ENCODE measurements at places on chromosomes 6 and 20. TPM values are rescaled to one million over a fixed set of nuclear protein-coding genes. Genes with fewer than 3 reads are reported as not detected.

The OR12D3 gene
- total RNA-seq: not detected

The SYNGAP1 gene
- 3.6 TPM for total RNA-seq

The HLA-DRB1 gene
- 24.0 TPM for total RNA-seq

The GPR63 gene
- 0.37 TPM for total RNA-seq

The SMIM26 gene
- 165 TPM for total RNA-seq

The PSORS1C2 gene
- total RNA-seq: not detected

The SPATA25 gene
- 1.1 TPM for total RNA-seq

The SPTLC3 gene
- total RNA-seq: 4.2 TPM

The PSMB9 gene
- total RNA-seq: 17.6 TPM

The SYCP2L gene
- total RNA-seq: 1.1 TPM

The FGD2 gene
- total RNA-seq: 8.0 TPM

- no peak for DNase-seq
Measured at GRCh38 chr6:136465766-136466303, 84.4 kb downstream of the MAP7 start.

DNA sequence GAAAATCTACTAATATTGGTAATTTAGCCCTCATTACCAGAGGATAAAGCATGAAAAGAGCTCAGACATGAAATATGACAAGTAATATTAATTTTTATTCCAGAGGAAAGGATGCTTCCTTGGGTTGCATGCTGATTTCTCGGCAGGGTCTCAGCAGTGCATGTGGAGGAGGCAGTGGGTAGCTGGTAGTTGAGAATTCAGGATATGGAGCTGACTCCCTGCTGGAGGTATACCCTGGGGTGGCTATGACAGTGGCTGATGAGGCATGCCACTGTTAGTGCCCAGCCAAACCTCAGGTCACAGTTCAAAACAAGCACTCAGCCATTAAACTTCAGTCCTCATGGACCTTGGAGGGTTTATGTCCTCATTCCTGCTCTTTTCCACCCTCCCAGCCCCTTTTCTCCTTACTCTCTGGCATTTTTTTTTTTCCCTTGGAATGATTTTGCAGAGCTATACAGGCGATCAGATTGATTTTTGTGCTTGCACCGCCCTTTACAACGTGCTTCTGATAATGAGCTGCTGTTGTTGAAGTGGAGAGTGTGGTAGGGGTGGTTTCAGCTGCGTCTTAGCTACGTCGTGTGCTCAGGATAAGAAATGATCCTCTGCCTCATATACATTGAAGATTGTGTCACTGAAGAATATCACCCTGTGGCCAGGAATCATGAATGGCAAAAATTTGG lies 761.9 kb upstream of the MMS22L start:
- no peak for DNase-seq

- no peak for DNase-seq
Measured at GRCh38 chr20:11103866-11104265, 430.1 kb upstream of the JAG1 start.

- DNase-seq: no peak
Measured at GRCh38 chr6:12164508-12164770, 125.7 kb upstream of the EDN1 start.

- no peak for DNase-seq
Measured at GRCh38 chr20:54438166-54438565, 37.2 kb upstream of the DOK5 start.

- no peak for DNase-seq
Measured at GRCh38 chr6:111417946-111418345, 65.1 kb downstream of the REV3L start.

DNA sequence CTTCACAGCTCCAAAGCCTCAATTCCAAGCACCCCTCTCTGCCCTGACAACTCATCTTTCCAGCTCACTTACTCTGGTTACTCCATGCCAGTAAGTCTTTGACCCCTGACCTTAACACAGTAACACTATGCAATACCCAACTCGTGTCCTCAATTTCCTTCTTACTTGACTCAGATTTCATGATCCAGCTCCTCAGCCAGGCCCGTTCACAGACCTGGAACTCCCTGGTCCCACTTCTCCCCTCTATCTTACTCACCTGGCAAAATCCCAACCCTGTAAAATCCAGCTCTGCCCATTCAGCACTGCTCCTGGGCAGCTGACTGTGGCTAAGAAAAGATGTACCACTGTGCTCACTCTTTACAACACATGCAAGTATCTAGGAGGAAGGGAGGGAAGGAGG lies 7.9 kb downstream of the GNL1 start:
- no peak for DNase-seq

DNA sequence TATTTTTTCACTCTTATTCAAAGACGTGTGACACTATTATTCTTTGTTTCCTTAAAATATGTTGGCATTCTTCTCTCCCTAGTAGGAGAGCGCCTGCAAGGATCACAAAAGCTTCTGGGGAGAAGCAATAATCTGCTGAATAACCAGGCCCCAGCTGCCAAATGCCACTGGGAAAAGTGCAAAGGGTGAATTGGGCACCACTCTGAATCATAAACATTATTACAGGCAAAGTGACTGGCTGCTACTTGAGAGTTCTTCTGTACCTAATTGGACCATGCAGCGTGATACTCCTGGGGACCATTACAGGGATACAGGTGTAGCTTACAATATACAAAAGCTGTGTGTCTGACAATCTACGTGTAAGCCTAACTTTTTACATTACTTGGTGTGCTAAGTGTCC lies 152.8 kb downstream of the ATXN1 start:
- DNase-seq: no peak

DNA sequence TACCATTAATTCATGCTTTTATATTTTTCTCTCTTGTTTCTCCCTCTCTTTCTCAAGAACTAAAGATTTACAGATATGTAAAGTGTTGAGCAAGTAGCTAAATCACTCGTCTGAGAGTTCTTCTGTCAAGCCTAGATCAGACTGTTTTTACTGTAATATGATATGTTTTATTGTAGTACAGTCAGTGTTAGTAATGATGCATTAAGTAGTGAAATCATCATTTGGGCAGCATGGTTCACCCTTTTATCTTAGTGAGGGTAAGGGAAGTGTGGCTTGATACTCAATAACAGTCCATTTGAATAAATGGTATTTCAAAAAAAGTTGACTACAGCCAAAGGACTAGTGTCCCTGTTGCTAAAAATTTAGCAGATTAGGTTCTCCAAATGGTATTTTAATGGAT lies 9.2 kb downstream of the CYB5R4 start:
- no peak for DNase-seq

DNA sequence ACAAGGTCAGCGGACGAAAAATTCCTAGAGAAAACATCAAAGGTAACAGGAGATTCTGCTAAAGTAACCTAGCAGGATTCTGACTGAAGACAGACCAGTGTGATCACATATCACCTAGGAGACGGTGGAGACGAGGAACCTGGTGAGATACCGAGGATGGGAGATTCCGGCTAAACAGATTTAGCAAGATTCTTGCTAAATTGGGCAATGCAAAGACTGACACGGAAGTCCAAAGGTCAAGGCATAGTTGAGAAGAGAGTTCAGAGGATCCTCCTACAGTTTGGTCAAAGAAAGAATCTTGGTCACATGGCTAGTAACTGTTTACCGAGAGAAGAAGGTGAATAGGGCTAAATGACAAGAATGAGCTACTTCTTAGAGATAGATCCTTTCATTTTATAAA lies 61.1 kb downstream of the TMEM170B start:
- peak; percentile 30 for DNase-seq

DNA sequence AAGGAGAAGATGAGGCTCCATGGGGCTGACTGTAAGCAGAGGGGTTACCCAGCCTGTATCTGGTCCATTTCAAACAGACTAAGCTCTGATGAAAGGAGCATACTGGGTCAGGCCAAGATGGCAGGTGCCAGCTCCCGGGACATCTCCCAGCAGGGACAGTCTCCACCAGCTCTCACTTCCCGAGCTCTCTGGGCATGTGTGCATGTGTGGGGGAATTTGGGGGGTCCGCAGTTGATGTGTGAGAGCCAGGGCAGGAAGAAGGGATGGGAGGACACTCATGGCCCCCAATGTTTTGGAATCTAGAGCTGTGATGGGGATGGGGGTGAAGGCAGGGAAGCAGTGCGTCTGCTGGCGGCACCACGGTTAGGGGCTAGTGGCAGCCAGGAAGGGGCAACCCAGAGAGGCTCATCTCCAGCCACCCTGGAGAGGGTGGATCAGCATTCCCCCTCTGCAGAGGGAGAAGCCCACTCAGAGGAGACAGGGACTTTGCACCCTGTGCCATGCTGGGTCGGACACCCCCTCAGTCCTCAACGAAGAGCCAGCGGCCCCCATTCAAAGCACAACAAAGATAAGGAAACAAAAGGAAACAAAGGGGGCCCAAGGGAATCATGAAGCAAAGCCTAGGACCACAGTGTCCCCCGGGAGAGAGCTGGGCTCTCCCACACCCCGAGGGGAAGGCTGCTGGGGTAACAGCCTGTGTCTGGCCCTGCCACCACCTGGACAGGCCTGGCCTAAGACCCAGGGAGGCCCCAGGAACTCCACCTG lies 52.4 kb downstream of the DSTN start:
- no peak for DNase-seq

GRCh38 chr6:3165631-3166534 lies 8.5 kb upstream of the TUBB2A start:
- DNase-seq: no peak

DNA sequence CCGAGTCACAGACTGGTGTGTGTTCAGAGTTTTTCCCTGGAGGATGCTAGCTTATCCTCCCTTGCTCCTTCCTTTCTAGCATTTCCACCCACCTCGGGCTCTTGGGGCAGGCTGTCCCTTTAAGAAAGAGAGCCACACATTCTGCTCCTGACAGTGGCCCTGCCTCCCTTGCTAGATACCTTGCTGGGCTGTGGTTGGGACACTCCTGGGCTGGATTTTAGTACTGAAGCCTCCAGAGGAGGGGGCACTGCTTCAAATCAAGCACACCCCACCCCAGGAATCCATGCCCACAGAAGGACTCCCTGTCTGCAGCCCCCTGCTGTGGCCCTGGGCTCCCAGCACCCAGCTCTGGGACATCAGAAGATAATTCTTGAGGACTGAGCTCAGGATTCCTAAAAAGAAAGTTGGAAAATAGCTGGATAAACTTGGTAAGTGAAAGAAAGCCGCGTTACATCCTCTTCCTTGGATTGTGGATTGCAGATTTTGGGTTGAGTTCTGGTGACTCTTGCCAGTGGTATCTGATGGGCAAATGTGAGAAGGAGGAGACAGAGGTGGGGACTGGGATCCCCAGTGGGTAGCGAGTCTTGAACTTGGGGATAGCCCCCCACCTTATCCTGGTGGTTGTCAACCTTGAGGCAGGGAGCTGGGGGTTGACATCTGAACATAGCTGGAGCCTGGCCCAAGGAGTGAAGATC lies 29.0 kb downstream of the DAAM2 start:
- DNase-seq: no peak

- no peak for DNase-seq
Measured at GRCh38 chr6:24032896-24033688, 92.9 kb upstream of the NRSN1 start.

DNA sequence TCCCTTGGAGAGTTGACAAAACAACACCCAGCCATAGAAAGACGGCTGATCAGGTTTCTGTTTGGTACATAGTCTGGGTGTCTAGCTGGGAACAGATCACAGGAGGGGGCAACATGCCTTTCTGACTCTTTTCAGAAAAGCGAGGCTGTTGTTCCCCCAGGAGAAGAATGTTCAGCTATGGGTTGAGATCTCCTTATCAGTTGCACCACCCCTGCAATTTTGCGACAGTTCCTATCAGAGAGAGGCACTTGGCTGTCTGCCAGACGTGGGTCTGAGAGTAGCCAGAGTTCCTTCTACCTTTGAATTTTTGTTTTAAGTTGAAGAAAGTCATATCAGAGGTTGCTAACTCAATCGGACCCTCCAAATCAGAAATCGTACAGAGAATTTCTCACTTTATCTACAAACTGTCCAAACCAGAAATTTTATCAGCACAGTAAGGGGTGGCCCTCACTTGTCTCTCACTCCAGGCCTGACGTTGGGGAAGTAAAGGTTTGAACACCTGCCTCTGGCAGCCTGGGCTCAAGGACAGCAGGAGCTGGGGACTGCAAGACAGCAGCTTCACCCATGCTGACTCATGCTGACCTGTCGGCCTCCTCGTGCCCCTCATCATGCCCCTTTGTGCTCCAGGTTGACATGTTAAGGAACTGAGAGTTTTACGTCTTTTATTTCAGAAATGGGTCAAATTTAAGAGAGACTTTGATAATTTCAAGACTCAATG lies 42.3 kb downstream of the TMC2 start:
- no peak for DNase-seq

- no peak for DNase-seq
Measured at GRCh38 chr20:60463798-60464197, 505.6 kb downstream of the CDH26 start.

- no peak for DNase-seq
Measured at GRCh38 chr6:136889271-136890193, 32.6 kb upstream of the SLC35D3 start.

- DNase-seq: no peak
Measured at GRCh38 chr6:148240461-148240840, 102.2 kb upstream of the SASH1 start.

GRCh38 chr20:54995553-54995952 lies 520.2 kb downstream of the DOK5 start:
- DNase-seq: no peak

Data from right atrium auricular region (tissue), 2 donors.